Fibroblast of gingiva (primary cell): ENCODE measurements at places on chromosomes 6 and 20.

- DNase-seq = no peak
Measured at GRCh38 chr6:9851541-9852380, 563.1 kb downstream of the TFAP2A start.

DNA sequence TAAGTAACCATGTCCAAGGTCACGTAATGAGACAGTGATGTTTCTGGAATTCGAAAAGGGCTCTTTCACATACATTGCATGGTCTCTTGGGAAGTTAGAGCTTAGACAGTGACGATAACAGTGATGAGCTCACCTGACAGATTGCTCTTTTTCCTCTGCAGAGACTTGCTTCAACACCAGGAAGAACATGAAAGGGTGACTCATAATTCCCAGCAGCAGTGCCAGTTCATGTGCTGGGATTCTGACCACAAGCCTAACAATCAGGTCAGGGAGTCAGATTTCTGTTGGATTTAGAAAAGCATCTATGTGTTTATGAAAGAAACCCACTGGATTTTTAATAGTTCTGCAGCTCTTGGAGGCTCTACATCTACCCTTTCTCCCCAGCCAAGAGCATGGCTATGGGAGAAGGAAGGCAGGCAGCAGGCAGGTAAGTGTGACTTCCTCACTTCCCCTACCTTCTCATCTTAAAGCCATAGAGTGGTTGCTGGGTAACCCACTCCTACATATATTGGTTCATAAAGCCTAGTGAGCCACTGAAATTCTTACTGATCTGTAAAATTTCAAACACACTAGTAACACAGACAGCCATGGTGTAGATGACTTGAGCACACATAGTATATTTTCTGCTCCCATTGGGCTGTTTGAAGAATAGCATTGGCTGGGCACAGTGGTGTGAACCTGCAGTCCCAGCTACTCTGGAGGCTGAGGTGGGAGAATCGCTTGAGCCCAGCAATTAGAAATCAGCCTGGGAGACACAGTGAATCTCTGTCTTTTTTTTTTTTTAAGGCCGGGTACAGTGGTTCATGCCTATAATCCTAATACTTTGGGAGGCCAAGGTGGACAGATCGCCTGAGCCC is 44.4 kb upstream of the LOC128125822 start:
- peak; percentile 97 for DNase-seq

DNA sequence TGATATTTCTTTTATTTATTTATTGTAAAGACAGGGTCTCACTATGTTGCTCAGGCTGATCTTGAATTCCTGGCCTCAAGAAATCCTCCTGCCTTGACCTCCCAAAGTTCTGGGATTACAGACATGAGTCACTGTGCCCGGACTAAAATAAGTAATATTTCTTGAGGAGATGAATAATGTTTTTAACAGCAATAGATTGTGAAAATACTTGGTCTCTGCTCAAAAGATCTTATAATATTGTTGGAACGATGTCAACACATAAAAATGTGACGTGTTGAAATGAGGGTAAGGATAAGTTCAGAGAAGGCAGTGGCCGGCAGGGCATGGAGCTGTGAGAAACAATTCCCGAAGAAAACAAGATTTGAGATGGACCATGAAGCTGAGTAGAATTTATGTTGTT is 178.7 kb downstream of the GJA1 start:
- DNase-seq = peak; percentile 4

DNA sequence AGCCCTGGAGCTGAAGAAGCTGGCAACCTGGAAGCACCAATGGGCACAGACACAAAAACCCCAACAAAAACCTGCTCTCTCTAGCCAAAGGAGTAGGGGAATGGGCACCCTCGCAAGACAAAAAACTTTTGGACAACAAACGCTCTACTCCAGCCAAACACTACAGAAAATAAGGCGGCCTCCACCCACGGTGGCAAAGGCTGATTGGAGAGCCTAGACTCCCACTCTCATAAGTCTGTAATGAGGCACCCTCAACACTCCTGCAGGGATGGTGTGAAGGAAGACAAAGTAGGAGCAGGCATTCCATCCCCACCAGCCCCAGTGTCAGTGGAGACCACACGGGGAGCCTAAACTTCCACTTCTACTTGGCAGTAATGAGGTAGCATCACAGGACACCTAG is 8.8 kb downstream of the TTI1 start:
- DNase-seq = no peak

GRCh38 chr6:35775031-35775430 is 1.4 kb upstream of the CLPSL2 start:
- no peak for DNase-seq

DNA sequence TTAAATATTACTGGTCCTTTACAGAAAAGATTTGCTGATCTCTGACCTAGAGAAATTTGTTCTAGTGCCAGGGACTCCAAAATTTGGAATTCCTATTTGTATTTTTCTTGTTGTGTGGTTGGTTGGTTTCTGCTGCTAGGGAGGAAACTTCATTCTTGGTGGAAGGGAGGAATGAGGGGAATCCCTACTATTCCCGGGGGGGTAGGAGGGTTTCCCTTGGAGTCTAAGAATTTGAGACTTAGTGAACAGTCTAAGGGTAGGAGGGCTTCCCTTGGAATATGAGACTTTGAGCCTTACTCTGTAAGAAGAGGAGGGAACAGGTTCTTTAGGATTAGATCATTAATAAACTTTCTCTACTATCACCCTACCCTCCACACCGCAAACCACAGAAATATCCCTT is 67.1 kb upstream of the ADGRF1 start:
- DNase-seq = no peak

- no peak for DNase-seq
Measured at GRCh38 chr6:11232770-11233626, 530 bp upstream of the NEDD9 start.

DNA sequence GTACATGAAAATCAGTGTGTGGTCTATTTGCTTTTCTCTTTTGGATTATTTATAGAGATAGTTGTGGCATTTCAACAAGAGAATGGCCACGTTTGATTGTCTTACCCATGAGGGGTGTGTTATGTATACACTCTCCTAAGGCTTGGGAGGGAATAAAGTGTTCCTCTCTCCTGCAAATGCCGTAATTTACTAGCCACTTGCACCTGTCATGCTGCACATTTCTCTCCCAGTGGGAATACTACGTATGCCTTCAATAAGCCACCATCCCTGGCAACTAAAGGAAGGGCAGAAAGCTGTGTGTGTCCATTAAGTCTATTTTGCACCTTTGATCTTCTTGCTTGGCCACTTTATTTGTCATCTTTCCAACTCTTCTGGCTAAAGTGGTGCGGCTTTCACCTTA is 541.2 kb downstream of the QKI start:
- DNase-seq = no peak

- DNase-seq = peak; percentile 99
Measured at GRCh38 chr20:53828088-53828681, 234.5 kb upstream of the ZNF217 start.

DNA sequence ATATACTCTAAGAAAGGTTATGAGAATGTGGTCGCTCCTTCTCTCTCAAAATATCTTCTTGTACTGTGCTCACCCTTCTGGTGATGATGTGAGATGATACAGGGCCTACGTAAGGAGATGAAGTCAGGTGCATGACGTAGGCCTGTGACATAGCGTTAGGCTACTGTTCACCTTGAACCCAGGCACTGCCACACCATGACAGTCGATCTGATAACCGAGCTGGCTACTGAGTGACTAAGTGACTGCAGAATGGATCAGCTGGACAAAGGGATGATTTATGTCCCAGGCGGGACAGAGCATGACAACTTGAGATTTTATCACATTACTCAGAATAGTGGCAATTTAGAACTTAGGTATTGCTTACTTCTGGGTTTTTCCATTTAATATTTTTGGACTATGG is 11.2 kb downstream of the SLC24A3 start:
- DNase-seq = no peak

- DNase-seq = no peak
Measured at GRCh38 chr6:46555129-46555528, 63.9 kb upstream of the RCAN2 start.

- DNase-seq = no peak
Measured at GRCh38 chr6:18088419-18089296, 33.8 kb downstream of the NHLRC1 start.
